ENCODE measurements at places on chromosomes 3 and 15. TPM values are rescaled to one million over a fixed set of nuclear protein-coding genes. Genes with fewer than 3 reads are reported as not detected.

GRCh38 chr15:61421938-61422337 is 192.8 kb upstream of the RORA start:
- no peak overlapping the region for H3K4me3 ChIP-seq
- no peak for DNase-seq
- H3K4me1 ChIP-seq = no peaks in the 10 kb centered on the region
- H3K36me3 ChIP-seq = no peaks in the 10 kb centered on the region

- DNase-seq = peak; percentile 41
- no peaks in the 10 kb centered on the region for H3K36me3 ChIP-seq
- H3K4me1 ChIP-seq = no peaks in the 10 kb centered on the region
- no peak overlapping the region for H3K4me3 ChIP-seq
- no peaks in the 10 kb centered on the region for H3K27me3 ChIP-seq
- no peak overlapping the region for H3K27ac ChIP-seq
Observed at GRCh38 chr3:127426444-127427153, 138.8 kb upstream of the PRR20G start.

The GP9 gene
- total RNA-seq = not detected

DNA sequence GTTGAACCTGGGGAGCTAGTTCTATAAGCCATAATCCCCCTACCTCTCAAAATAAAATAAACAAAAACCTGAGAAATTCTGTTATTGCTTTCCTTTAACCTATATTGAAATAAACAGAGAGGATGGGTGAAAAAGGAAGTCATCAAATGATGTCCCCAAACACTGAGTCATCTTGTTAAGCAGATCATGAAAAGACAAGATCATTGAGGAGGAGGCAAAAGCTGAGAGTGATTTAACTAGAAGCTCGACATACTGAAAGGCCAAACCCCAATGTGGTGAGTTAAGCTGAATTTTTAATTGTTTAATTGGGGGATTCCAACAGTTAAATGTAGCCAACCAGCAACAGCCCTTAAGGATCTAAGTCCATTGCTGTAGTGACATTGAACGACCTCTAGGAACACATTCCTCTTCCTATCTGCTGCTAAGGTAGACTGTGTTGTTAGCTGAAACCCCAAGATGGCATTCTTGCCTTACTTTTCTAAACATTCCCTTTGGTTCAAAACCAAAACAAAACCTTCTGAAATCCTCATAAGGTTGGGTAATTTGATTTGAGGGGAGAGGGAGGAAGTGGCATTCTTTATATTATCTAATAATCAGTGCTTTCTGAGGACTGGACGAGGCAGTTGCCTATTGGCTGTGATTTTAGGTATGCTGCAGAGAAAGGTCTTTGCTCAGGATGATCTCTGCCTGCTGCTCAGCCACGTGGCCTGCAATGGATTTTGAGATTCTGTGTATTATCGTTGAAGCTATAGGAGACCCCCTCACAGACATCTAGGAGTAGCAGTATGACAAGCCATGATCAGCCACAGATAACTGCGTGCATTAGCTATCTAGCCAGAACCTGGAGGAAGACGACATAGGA is 62.7 kb upstream of the BNIP2 start:
- H3K27ac ChIP-seq = no peak overlapping the region
- H3K27me3 ChIP-seq = no peaks in the 10 kb centered on the region
- no peaks in the 10 kb centered on the region for H3K36me3 ChIP-seq
- no peak for DNase-seq

The STARD5 gene
- 4.8 TPM for total RNA-seq

All from ascending aorta (tissue), 2 donors.